ENCODE measurements at places on chromosomes 2 and 18. TPM values are rescaled to one million over a fixed set of nuclear protein-coding genes. Genes with fewer than 3 reads are reported as not detected.

- no peak for DNase-seq
Observed at GRCh38 chr2:45739796-45740485, 88.5 kb downstream of the PRKCE start.

DNA sequence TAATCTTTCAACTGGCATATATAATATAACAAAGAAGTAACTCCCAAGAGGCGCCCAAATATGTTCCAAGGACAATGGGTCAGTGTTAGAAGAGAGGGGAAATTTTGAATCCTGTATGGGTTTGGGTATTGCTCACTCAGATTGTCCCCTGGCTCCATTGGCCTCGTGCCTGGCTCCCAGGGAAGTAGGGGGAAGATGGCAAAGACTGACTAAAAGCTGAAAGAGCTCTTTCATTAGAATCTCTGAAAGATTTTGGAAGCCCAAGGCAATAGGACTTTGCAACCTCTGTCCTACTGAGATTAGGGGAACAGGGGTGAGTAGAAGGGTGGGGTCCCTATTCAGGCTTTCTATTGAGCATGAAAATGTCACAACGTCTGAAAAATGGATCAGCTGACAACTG, 1272.8 kb upstream of the ZEB2 start:
- DNase-seq, result no peak

DNA sequence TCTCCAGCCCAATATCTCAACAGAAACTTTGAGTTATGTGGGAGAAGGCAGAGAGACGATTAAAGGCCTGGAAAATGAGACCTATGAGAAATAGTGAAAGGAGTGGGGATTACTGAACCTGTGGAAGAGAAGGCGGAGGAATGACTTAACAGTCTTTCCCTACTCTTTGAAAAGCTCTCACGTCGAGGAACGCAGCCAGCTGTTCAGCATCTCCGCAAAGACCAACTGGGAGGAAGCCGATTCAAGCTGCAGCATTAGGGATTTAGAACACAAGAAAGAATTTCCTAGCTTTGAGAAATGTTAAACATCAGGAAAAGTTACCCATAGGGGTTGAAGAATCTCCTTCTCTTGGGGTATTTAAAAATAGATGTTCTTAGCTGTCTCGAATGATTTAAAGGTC, 233.2 kb upstream of the PARD3B start:
- no peak for DNase-seq

GRCh38 chr18:13222856-13223281, 4.3 kb downstream of the LDLRAD4 start:
- DNase-seq, result peak; percentile 26

- no peak for DNase-seq
Observed at GRCh38 chr2:1041012-1041805, 90.6 kb downstream of the SNTG2 start.

DNA sequence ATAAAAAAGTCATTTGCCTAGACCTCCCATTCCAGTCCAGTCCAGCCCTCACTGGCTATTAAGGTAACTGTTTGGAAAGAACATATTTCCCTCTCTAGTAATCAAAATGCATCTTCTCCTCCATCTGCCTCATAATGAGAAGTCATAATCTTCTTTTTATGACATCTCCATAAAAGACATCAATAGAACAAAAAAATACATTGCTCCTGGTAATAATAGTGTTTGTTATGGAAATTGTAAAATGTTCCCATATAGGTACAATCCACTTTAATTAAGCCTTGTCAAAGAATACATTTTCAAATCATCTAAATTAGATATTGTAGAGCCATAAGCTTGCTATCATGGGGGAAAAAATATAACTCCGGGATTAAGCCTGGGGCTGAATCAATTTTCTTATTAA, 461.6 kb downstream of the LRATD1 start:
- DNase-seq, result no peak

The MYO5B gene
- total RNA-seq, result 6.2 TPM

The PLGLB2 gene
- total RNA-seq, result 1.5 TPM

The GPR55 gene
- 2.1 TPM for total RNA-seq

The CENPA gene
- 25.6 TPM for total RNA-seq

The EMX1 gene
- total RNA-seq, result 0.38 TPM

All from thymus (tissue), 14 donors.